NCI-H1092 treated with DMSO at 0.1 percent for 48 hours (cell line): ENCODE measurements at places on chromosomes 12 and 14.

DNA sequence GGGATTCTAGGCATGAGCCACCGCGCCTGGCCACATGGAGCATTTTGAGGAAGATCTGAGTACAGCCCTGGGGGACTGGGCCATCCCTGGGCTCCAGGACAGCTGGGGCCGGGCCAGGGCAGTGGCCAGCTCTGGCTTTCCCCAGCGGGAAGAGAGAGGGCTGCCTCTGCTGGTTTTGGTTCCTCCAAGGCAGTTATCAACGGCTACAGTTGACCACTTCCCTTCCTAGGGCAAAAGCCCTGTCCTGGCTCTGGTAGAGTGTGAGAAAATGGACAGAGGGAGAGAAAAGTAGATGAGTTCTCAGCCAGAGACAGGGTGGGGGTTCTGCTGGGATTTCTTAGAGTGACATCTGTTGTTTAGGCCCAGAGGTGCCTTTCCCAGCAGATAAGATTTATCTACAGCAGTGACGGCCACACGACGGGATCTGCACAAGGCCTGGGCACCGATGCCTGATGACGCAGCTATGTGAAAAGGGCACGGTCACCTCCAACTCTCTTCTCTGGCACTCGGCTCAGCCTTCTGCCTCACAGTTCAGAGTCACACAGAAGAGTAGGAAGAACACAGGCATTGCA lies 5.5 kb upstream of the HVCN1 start:
- no peak for DNase-seq

DNA sequence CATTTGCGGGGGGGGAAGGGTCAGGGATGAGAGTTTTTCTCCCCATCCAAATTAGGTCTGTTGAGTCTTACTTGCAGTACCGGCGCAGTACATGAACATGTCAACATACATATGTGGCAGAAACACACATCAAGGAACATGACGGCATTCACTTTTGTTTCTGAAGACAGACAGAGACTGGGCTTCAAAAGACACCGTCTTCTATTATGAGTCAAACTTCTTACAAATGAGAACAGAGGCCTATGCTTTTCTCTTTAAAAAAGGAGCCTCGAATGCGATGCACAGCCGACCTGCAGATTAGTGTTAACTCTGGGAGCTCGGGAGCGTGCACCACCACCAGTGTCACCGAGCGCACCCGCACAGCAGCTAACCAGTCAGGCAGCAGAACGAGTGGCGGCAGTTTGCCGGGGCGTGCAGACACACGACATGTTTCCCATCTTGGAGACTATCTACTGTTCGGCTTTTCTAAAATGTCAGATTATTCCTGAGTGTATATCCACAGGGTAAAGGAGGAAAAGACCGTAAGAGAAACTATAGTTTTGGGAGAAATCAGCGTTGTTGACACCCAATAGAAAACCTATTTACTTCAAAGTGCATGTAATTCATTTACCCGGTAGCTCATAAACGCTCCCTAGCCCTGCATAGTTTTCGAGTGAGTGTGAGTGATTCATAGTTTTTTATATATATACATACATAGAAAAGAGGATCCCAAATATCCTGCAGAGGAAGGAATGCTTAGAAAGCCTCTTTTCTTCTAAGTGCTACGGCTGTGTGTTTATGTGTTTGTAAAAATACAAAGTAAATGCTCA lies 33.0 kb downstream of the UBR7 start:
- DNase-seq: no peak

- DNase-seq: no peak
Observed at GRCh38 chr14:61649283-61649682, 46.0 kb upstream of the HIF1A start.

- DNase-seq: no peak
Observed at GRCh38 chr12:52428121-52428520, 6.0 kb downstream of the KRT75 start.

- DNase-seq: no peak
Observed at GRCh38 chr12:84631020-84631419, 281.6 kb downstream of the SLC6A15 start.

DNA sequence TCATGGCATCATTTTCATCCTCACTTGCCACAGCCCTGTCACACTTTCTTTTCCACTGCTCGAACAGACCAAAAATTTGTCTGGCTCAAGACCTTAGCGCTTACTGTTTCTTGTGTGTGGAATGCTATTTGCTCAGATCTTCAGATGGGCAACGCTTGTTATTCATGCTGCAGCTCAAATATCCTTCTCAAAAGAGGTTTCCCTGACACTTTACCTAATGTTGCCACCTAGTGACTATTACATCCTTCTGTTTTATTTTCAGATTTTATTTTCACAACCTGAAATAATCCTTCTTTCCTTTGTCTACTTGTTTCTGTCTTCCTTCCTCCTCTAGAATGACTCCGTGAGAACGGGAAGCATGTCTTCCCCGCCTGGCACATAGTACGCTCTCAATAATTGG lies 5.6 kb downstream of the FBXO33 start:
- DNase-seq: peak; percentile 59

DNA sequence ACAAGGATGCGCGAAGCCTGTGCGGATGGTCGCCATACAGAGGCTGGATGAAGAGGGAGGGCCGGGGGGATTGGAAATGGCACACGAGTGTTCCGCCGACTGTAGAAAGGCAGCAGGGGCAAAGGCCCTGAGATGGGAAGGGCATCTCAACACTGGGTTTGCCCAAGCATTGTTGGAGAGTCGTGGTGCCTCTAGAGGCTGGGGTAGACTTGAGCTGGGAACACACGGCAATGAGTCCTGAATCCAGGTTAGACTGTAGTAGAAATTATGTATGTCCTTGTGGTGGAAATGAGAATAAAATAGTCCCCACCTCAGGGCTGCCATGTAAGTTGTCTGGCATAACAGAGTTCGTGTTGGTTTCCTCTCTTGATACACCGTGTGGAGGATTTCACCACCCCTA lies 83.8 kb upstream of the CCND2 start:
- no peak for DNase-seq

DNA sequence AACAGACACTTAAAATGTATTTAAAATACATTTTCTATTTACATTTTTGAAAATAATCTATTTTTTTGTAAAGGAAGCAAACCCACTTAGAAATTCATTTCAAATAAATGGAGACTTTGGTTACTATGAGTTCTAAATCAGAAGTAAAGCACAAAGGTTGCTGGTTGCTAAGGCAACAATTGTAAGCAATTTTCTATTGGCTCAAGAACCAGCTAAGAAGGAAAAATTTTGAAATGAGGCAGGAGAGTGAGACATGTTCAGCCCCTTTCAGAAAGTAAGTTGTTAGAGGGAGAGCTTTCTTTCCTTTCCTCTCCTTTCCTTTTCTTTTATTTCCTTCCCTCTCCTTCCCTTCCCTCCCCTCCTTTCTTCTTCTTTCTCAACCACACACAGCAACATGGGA lies 80.7 kb downstream of the PRMT8 start:
- DNase-seq: no peak

DNA sequence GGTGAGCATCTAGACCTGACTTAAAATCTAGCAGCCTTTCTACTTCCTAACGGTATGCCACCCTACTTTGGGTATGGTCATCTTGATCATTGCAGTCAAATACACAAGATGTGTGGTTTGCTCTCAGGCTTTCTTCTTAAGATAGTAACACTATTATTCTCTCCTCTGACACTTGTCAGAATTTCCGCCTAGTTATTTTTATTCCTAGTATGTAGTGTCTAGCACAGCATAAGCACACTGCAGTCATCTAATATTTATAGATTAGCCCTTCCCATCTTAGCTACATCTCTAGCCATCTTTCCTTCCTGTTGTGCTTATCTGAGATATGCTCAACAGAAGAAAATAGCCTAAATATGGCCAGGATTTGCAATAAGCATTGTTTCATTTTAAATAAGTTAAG lies 180.1 kb downstream of the C12orf50 start:
- no peak for DNase-seq

- DNase-seq: no peak
Observed at GRCh38 chr14:22305607-22306006, 283.4 kb downstream of the DAD1 start.

- no peak for DNase-seq
Observed at GRCh38 chr12:131947482-131948027, 2.2 kb upstream of the EP400 start.

DNA sequence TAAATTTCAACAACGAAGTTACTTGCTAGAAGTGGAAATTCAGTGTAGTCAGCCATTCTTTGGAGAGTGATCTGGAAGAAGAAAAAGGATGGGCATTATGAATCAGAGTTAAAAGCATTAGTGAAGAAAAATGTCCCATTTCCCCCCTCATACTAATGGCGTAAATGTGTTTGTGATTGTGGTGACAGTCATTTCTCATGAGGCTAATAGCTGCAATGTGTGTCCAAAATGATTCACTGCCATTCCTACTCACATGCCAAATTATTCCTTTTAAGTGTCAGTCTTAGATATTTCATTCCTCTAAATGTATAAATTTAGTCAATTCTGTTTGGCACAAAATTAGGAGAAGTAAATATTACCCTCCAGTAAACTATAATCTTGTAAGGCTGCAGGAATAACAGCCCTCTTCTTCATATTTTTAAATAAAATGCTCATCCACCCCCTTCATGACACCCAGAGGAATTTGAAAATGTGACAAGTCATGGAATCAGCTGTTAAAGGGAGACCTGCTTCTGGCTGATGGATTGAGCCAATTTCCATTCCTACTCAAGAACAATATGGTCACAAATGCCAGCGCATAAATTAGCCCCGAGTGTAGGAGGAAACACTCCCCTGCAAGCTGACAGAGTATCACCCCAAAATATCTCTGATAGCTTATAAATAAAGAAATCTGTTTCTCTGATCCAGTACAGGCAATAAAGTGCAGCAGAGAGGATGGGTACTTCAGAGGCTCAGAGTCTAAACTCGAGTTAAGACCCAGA lies 912.3 kb upstream of the SEL1L start:
- no peak for DNase-seq

DNA sequence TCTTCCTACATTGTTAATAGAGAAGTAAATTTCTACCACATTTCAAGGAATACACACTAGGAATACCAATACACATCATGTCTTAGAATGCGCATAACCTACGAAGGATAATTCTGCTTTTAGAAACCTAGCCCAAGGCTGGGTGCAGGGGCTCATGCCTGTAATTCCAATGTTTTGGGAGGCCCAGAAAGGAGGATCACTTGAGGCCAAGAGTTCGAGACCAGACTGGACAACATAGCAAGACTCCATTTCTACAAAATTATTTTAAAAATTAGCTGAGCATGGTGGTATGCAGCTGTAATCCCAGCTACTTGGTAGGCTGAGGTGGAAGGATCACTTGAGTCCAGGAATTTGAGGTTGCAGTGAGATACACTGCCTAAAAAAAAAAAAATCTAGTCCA lies 206.9 kb downstream of the SOX5 start:
- DNase-seq: no peak

DNA sequence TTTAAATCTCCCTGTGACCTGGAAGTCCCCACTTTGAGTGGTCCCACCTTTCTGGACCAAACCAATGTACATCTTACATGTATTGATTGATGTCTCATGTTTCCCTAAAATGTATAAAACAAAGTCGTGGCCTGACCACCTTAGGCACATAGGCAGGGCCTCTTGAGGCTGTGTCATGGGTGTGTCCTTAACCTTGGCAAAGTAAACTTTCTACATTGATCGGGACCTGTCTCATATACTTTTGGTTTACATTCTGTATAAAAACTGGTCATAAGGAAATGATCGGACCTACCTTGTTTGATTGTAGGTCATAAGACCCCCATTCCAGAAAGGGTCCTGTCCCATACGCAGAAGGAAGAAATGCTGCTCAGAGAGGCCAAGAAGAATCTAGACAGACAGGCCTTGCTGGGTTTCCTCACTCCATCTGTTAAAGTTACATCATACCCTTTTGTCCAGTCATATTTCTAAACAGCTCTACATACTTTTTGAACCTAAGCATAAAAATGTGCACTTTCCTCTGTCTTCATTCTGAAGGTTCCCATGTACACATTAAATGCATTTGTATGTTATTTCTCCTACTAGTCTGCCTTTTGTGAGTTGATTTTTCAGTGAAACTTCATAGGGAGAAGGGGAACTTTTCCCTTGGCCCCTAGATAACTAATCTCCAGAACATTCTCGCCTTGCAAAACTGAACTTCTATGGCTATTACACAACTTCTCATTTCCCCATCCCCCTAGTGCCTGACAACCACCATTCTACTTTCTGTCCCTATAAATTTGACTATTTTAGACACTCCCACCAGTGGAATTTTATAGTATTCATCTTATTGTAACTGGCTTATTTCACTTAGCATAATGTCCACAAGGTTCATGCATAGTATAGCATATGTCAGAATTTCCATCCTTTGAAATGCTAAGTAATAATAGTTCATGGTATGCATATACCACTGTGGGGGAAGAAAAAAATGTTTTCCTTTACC lies 30.2 kb upstream of the CPM start:
- DNase-seq: no peak

DNA sequence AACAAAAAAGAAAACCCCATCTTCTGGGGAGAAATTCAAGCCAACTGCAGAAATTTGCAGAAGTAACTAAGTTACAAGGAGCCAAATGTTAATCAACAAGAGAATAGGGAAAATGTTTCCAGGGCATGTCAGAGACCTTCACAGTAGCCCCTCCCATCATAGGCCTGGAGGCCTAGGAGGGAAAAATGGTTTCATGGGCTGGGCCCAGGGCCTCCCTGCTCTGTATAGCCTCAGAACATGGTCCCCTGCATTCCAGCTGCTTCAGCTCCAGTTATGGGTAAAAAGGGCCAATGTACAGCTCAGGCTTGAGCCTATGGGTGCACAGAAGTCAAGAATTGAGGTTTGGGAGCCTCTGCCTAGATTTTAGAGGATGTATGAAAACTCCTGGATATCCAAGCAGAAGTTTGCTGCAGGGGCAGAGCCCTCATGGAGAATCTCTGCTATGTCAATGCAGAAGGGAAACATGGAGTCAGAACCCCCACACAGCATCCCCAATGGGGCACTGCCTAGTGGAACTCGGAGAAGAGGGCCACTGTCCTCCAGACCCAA lies 260.9 kb downstream of the DUSP6 start:
- DNase-seq: no peak

DNA sequence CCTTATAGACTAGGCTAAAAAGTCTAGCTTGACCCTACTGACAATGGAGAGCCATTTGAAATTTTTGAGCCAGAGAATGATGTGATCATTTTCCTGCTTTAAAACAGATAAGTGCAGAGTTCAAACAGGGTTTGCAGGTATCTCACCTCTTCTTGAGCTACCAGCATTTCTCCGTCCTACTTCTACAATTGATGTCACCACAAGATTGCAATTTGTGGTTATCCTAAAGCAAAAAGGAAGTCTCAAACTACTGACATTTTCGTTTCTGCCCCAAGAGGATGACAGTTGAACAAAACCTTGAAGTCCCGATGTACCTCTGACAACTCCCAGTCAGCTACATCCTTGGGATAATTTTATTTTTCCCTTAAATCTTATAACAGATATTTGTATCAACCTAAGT lies 86.7 kb downstream of the PTGER2 start:
- no peak for DNase-seq

GRCh38 chr14:103630364-103631108 lies 1.5 kb downstream of the KLC1 start:
- DNase-seq: no peak
